Spinal cord (tissue), 10 donors: ENCODE measurements at places on chromosomes 1 and 21. TPM values are rescaled to one million over a fixed set of nuclear protein-coding genes. Genes with fewer than 3 reads are reported as not detected.

Gene SLC1A7
- total RNA-seq: not detected

Gene LCE1C
- not detected for total RNA-seq

Gene BEST4
- total RNA-seq: 0.40 TPM

DNA sequence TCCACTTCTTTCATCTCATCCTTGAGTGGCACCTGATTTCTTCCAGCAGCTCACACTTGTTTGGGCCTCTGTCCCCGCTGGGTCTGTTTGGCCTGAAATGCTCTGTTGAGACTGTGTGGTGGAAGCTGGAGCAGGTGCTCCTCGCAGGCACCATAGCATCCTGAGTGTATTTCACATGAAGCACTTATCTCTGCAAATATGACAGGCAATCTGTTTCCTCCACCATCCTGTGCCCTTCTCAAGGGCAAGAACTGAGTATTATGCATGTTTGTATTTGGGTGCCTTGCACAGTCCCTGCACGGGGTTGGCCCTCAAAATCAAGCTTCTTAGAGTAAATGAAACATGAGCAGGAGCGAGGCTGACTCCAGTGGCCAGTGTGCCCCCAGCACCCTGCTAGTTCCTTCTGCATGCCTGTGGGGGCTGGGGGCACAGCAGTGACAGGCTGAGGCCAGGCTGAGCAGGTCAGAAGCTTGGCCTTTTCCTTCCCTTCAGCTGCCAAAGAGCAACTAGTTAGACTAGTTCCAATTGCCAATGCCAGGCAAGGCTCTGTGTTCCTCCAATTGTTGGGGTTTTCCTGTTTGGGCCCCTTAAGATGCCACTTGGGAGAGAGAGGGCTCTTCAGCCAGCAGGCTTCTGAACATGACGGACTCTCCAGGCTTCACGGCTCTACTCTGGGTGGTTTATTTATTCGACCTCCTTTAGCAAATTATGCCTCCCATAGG lies 129.6 kb upstream of the ATP1A1 start:
- DNase-seq: no peak

DNA sequence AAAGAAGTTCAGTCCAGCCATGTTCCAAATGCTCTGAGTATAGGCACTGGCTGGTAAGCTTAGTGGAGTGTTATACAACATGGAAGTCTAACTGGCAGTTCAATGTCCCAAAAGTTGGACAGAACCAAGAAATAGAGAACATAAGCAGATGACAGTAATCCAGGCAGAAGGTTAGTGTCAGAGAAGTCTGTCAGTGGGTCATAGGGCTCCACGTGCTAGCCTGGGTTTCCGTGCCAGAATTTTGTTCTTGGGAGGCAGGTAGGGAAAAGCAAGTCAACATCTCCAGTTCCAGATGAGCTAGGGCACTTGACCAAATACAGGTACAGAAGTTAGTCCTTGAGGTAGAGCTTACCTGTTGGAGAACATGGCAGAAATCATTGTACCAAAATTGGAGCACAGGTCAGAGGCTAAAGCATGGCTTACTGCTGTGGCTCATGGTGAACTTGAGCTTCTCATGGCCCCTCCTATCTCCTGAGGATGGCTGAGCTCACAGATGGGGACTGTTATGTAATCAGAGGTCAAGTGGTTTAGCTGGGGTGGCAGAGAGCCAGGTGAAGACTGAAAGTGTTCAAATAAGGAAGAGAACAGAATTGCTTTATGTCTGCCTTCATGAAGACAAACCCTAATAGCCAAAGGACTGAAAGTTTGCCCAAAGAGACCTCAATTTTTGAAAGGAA lies 170.8 kb downstream of the NFIA start:
- no peak for DNase-seq

DNA sequence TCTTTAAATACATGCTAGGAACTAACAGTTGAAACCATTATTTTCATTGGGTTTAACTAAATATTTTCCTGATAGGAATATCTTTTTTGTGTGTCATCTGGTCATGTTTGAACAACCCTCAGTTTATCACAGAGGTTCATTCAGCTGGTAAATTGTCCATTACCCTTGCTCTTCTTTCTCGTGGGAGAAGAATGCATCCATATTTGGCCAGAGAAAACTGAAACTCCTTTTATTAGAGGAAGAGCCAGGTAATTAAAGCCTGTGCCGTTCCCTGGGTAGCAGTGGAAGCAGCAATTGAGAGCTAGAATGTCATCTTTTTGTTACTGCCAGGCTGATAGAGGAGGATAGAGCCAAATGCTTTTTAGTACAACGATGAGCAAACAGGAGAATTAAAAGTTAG lies 587.2 kb upstream of the ZRANB2 start:
- no peak for DNase-seq

DNA sequence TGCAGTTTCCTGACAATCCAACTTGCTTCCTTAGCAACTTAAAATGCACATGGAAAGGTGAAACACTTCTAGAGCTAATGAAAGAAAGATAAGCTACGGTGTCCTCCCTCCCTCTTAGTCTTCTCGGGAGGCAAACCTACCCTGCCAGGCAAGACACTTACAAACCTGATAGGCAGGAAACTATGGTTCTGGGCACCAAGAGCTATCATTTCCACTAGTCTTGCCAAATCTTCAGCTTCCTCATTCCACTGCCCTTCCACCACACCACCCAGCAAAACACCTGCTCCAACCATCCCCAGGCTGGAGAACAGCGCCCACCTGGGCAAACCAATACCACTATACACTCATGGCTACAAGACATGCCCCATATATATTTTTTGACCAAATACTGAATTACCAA lies 15.2 kb downstream of the NDC1 start:
- DNase-seq: no peak

DNA sequence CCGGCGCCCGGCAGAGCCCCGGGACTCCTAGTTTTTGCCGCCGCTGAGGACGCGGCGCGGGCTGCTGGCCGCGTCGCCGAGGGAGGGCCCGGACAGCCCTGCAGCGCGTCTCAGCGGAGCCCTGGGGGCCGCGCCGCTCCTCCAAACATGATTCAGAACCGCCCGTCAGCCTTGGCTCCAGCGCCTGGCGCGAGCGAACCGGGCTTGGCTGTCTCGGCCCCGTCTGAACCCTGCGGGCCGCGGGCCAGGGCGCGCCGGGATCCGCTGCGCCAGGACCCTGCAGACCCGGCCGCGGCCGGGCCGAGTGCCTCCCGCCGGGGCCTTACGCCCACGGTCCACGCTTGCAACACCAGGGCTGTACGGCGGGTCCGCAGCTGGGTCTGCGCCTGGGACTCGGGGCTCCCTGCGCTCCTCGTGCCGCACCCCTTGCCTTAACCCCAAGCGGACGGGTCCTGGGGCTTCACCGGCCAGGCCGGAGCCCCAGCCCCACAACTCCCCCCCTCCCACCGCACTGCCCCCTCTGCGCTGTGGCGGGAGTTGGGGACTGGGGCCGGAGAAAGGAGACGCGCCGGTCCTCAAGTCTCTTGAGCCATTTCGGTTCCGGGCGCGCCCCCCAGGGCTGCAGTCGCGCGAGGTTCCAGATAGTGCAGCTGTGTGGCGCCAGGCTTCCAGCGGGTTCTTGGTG lies 48.4 kb upstream of the CD34 start:
- no peak for DNase-seq

DNA sequence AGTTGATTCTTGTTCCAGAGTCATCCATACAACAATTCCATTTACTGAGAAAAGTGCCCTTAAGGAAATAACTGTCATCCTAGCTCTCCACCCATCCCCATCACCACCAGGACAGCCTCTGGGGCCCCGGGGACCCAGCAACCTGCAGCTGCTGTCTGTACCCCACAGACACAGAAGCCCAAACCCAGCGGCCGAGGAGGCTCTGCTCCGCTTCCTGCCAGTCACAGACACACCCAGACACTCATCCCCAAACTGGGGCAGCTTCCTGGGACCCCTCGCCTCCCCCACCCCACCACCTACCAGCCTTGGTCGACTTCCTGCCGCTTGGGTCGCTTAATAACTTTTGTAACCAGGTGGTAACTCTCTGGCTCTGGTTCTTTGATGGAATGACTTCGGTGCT lies 121.6 kb upstream of the SLC25A33 start:
- no peak for DNase-seq

GRCh38 chr1:67644566-67644965 lies 40.4 kb upstream of the GADD45A start:
- no peak for DNase-seq

DNA sequence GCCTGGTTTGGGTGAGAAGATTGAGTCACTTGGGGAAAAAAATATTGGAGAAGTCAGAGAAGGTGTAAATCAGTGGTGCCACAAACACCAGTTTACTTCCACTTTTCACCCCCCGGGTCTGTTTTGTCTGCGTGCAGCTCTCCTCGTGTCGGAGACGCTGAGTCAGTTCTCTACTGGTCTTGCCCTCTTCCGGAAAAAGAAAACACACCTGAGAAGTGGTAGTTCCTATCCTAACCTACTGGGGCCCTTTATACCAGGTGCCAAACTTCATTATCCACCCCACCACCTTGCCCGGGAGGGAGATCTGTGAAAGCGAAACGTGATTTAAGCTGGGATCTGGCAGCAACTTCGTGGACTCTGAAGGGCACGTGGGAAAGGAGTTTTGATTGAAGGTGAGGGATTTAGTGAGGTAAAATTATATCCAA lies 855 bp upstream of the IVNS1ABP start:
- DNase-seq: no peak

DNA sequence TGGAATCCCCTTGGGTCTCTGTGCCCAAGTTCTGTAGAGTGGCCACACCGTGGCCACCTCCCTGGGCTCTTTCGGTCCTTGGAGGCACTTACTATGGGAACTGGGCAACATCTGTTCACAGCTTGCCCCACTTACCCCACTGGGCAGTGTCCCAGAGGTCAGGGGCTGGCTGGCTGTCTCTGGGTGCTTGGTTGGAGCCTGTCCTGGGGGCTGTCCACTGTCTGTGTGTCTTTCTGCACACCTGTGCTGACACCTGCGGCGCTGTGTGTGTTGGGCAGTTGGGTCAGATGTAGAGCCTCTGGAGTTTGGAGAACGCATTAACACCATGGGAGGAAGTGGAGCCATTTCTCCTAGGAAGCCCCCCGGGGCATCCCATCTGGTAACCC lies 1.3 kb upstream of the TMEM54 start:
- DNase-seq: no peak

DNA sequence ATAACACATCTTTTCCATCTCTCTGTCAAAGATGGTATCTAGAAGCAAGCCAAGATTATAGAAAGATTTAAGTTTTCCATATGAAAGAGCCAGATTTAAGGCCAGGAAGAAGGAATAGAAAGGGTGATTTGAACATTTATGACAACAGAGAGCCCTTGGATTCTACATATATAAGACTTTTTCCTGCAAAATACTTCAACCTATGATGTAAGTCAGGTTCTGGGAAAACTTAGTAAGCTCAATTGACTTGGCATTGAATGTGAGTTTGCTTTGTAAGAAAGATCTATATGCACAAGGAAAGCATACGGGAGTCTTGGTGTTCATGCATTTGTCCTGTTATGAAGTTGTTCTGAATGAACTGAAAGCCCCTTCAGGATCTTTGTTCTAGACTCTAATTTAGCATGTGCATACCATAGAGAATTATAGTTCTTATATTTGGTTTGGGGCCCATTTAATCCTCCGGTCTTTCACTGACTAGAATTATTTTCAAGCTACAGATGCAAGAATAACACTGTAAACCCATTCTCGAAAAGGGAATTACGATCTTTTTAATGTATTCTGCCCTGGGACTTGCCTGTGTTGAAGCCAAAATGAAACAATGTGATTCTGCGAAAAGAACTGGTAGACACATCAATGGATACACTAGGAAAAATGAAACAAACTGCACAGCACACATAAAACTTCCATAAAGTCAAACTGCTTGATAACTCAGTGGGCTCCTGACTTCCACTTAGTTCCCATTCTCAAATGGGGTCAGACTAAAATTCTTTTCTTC lies 152.8 kb downstream of the DISP1 start:
- no peak for DNase-seq

DNA sequence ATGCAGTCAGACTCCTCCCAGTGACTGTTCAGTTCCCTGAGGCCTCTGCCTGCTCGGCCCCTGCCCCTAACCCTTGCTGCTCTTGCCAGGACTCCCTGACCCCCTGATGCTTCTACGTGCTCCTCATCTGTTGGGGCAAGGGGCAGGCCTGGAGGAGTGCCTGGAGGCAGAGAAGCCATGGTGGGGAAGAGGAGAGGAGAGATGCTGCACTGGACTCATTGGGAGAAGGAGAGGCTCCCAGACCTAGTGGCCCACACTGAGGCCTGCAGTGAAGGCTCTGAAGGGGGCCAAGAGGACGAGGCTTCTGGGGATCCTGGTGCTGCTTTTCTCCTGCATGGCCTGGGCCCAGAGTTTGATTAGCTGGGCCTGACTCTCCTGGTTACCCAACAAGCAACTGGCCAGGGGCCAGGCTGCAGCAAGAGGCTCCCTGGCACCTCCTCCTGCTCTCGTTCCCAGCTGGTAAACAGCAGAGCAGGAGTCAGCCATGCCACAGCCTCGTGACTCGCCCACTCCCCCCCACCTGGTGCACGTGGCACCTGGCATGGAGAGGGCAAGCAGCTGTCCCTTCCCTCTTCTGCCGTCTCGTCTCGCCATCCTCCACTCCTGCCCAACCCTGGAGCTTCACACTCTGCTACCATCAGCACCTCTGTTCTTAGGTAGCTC lies 847 bp upstream of the RORC start:
- DNase-seq: peak; percentile 38

DNA sequence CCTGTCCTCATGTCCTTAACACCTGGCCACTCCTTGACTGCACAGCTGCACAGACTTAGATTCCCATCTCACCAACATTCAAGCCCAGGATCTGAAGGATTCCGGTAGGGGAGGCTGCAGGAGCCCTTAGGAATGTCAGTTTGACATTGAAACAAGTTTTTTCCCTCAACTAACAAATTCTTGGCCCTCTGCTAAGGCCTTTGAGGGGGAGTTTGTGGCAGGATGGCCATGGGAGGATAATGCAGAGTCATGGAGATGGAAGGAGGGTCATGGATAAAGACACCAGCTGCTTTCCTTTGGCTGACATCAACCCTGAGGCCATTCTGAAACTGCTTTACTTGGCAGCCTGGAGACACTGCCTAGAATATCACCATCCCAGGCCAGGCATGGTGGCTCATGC lies 63.4 kb upstream of the PPP2R5A start:
- no peak for DNase-seq

GRCh38 chr1:88731475-88732269 lies 47.6 kb downstream of the PKN2 start:
- DNase-seq: peak; percentile 66
